Right lobe of liver (tissue), 6 donors: ENCODE measurements at places on chromosomes 11 and 22. TPM values are rescaled to one million over a fixed set of nuclear protein-coding genes. Genes with fewer than 3 reads are reported as not detected.

Gene TMEM109
- 34.8 TPM for total RNA-seq

DNA sequence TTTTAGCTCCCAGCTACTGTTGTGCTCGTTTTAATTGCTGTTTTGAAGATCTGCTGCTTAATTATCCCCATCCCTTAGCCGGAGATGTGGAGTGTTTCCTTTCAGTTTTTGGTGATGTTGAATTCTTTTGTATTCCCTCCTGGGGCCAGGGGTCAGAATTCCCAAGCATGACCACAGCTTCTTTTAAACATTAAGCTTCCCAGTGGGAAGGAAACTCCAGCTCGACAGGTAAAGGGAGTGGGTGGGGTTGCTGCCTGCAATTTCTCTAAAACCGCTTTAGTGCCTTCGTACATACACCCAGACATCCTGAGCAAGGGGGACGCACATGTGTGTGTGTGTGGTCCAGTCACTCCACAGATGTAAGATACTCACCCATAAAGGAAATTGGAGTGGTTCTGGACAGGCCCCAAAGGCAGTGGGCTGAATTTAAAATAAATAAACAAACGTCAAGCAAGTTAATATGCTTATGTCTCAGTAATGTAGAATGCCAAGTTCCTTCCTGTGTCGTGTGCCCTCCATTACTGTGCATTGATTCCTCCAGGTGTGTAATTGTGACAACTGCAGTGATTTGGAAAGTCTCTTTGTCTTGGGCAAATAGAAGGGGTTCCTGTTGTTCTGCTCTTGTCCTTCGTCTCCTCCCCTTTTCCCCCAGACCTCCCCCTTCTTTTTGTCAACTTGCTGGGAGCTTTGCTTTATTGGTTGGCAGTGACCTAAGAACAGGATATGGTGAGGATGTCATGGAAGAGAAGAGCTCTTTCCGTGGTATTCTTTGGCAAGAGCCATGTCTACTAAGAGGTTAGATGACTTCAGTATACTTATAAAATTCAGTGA is 19.2 kb upstream of the ADSL start:
- DNase-seq: no peak
- no peak overlapping the region for H3K27ac ChIP-seq
- no peaks in the 10 kb centered on the region for H3K27me3 ChIP-seq
- H3K36me3 ChIP-seq: peaks cover 12% of the 10 kb centered on the region
- H3K4me1 ChIP-seq: no peaks in the 10 kb centered on the region

Gene MYOD1
- total RNA-seq: not detected

DNA sequence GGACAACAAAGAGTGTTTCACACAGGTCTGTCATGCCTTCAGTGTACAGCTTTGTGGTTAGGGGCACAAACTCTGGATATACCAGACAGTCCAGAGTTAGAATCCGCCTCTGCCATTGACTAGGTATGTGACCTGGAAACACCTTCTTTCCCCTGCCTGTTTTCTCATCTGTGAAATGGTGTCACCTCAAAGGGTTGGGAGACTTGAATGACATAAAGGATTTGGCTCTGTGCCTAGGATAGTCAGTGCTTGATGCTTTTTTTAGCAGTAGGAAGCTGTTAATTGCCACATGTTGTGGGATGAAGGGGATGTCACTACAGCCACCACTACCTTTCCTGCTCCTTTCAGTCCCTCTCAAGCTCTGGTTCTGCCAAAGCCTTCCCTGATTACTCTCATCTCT is 17.4 kb upstream of the LRRC55 start:
- no peaks in the 10 kb centered on the region for H3K36me3 ChIP-seq
- no peaks in the 10 kb centered on the region for H3K4me1 ChIP-seq
- H3K27me3 ChIP-seq: no peaks in the 10 kb centered on the region
- no peak for DNase-seq
- no peak overlapping the region for H3K4me3 ChIP-seq

GRCh38 chr22:21719024-21719423 is 16.6 kb downstream of the YPEL1 start:
- H3K27ac ChIP-seq: no peak overlapping the region
- DNase-seq: no peak
- H3K4me3 ChIP-seq: no peak overlapping the region
- H3K4me1 ChIP-seq: no peaks in the 10 kb centered on the region

DNA sequence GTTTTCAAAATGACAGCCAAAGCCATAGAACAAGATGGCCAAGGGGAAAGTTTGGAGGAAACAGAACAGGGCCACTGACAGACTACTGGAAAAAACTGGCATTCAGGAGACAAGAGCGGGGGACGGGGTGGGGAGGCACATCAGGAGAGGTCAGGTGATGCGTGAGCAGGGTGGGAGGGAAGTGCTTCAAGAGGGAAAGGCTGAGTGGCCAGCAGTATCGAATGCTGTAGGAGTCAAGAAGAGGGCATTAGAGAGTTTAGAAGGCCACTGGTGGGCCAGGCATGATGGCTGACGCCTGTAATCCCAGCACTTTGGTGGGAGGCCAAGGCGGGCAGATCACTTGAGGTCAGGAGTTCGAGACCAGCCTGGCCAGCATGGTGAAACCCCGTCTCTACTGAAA is 8.2 kb downstream of the GTPBP1 start:
- no peak for DNase-seq
- H3K27ac ChIP-seq: no peak overlapping the region
- H3K4me3 ChIP-seq: no peak overlapping the region

GRCh38 chr22:29269230-29269604 is 1.1 kb downstream of the EWSR1 start:
- peak overlapping the region; percentile 87 for H3K4me3 ChIP-seq
- DNase-seq: no peak
- H3K27ac ChIP-seq: peak overlapping the region; percentile 100
- no peaks in the 10 kb centered on the region for H3K4me1 ChIP-seq
- H3K36me3 ChIP-seq: peaks cover 27% of the 10 kb centered on the region
- no peaks in the 10 kb centered on the region for H3K27me3 ChIP-seq

DNA sequence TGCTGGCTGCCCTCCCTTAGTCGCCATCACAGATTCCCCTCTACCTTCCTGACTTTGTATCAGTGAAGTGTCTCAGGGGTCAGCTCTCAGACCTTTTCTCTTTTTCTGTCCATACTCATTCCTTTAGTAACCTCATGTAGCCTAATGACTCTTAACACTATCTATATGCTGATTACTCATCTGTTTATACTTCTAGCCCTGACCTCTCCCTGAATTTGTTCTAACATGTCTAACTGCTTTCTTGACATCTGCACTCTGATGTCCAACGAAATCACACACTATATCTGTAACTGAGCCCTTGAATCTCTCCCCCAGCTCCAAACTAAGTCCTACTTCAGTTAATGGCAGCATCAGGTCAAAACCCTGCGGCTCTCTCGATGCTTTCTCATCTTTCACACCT is 135.8 kb upstream of the TIMP3 start:
- H3K27me3 ChIP-seq: no peaks in the 10 kb centered on the region
- no peak for DNase-seq
- no peaks in the 10 kb centered on the region for H3K36me3 ChIP-seq

DNA sequence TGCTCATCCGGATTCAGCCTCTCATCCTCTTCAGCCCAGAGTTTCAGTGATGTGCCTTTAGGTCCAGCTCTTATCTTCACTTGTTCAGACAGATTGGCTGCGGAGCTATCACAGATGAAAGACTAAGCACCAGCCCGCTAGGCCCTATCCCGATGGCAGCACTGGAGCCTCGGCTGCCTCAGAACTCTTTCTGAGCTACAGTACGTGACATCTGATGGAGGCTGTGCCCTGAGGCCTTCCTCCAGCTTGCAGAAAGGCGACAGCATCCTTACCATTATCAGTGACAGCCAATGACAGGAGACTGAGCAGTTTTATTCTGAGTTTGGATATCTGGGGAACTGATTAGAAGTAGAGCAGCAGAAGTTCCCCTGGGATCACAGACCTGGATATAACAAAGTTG is 4.0 kb downstream of the OR8B8 start:
- no peak overlapping the region for H3K27ac ChIP-seq
- H3K36me3 ChIP-seq: no peaks in the 10 kb centered on the region
- H3K27me3 ChIP-seq: peaks cover 4% of the 10 kb centered on the region
- no peaks in the 10 kb centered on the region for H3K4me1 ChIP-seq
- H3K4me3 ChIP-seq: no peak overlapping the region

Gene CHORDC1
- 14.6 TPM for total RNA-seq

- no peak overlapping the region for H3K27ac ChIP-seq
- peaks cover 13% of the 10 kb centered on the region for H3K4me1 ChIP-seq
- no peak for DNase-seq
- no peaks in the 10 kb centered on the region for H3K36me3 ChIP-seq
- no peak overlapping the region for H3K4me3 ChIP-seq
These were observed 62.0 kb downstream of the FLRT1 start for GRCh38 chr11:64097468-64098317.
